SJCRH30 (cell line): ENCODE measurements at places on chromosomes 7 and 10. TPM values are rescaled to one million over a fixed set of nuclear protein-coding genes. Genes with fewer than 3 reads are reported as not detected.

DEPP1 gene
- total RNA-seq = 0.24 and 0.25 TPM in 2 replicates

CNPY1 gene
- total RNA-seq = not detected in 2 replicates

LIPK gene
- not detected in 2 replicates for total RNA-seq

PTF1A gene
- total RNA-seq = not detected in 2 replicates

ETV1 gene
- total RNA-seq = 45.4 and 49.0 TPM in 2 replicates

IFIT1B gene
- total RNA-seq = not detected in 2 replicates
